ENCODE measurements at places on chromosomes 2 and 18.

DNA sequence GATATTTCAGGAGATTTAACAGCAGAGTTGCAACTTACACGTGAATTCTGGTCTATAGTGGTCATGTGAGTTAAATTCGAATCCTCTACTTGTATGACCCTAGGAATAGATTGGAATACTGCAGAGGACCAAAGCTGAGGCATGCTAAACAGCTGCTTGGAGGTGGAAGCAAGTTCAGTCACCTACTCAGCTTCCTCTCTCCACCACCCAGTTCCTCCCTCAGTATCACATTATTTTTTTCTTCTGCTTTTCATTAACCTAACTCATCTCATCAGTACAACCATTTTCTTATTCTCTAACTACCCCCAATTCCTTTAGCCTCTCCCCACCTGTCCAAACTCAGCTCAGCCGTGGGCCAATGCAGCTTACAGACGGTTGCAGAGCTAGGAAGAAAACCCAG, 385.5 kb downstream of the SETBP1 start:
- DNase-seq = no peak

DNA sequence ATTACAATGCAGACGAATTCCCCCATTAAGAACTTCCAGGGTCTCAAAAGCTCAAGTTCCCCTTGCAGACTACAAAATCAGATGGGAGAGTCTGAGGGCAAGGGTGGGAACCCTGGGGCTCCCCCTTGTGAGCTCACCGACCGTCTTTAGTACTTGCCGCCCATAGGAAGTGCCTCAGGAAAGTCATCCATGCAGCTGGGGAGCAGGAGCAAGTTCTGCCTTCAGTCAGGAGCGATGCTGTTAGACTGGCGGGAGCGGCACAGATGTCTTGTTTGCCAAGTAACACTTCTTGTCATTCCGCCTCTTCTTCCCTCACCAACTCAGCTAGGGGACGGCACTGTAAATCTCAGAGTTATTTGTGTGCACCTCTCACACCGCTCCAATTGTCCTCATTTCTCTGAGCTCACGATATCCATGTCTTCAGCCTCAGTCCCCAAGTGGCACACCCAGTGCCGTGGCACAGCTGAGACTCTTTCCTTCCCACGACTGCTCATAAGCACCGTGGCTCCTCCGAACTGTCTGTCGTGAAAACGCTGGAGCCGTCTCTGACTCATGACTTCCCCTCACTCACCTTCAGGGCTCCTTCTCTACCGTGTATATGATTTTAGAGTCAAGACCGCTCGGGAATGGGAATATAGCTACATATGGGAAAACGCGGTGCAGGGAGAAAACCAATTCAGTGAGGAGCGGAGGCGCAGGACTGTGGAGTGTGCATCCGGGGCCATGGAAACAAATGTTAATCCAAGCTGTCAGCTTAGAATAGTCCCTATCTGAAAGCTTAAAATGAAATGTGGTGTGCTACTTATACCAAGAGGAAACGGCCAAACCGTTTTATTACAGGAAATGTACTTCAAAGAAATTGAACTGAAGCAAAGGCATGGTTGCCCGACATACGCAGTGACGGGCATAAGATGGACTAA, 34.0 kb downstream of the UXS1 start:
- no peak for DNase-seq

DNA sequence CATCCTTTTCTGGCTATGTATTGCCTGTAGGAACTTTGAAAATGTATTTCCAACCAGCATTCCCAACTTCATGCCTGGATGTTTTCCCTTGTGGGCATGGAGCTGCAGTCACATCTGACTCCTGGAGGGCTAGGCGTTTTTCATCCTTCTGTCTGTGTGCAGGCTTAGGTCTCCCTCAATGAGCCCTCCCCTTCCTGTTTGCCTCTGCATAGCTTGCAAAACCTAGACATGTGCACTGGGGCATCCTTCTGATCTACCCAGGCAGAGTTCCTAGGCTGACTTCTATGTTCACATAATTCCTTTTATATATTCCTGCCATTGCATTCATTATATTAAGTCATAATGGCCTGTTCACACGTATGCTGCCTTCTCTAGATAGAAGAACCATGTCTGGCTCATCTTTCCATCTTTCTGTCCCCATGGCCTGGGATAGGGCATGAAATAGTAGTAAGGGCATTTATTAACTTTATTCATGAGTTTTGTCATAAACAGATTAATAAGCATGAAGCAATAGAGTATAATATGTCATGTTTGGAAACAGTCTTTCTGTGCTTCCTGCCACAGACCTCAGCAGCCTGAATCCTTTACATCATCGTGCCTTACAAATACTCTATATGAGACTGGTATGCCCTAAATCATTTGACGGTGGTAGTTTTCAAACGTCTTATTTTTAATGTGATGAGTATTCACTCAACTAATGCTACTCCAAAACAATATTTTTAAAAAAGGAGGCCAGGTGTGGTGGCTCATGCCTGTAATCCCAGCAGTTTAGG, 195.6 kb downstream of the TGIF1 start:
- no peak for DNase-seq

DNA sequence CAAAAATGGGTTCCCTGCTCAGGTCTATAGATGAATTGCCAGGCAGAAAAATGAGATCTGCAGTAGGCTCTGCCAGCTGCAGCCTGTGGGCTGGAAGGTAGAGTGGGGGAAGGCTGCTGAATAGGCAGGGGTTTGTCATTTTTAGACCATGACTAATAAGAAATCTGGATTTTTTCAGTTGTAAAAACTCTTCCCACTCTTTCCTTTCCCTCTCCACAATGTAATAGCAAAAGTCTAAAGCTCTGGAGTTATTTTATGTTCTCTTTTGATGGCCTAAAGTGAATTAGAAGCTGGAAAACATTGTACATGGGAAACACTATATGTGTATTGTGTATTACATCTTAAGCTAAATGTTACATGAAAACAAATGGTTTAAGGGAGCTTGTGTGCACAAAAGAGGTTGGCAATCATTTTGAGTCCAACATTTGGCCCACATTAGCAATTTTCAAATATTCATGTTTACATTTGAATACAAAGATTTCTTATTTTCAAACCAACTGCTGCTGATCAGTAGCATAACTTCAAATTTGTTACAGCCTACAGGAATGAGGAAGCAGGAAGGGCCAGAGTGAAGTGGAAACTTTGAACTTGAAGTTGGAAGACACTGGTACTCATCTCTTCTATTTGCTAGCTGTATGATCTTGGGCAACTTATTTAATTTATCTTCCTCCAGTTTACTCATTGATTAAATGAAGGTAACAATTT, 407.1 kb downstream of the SLC4A3 start:
- DNase-seq = no peak

- peak; percentile 86 for DNase-seq
Measured at GRCh38 chr18:59917422-59917821, 17.6 kb downstream of the PMAIP1 start.

DNA sequence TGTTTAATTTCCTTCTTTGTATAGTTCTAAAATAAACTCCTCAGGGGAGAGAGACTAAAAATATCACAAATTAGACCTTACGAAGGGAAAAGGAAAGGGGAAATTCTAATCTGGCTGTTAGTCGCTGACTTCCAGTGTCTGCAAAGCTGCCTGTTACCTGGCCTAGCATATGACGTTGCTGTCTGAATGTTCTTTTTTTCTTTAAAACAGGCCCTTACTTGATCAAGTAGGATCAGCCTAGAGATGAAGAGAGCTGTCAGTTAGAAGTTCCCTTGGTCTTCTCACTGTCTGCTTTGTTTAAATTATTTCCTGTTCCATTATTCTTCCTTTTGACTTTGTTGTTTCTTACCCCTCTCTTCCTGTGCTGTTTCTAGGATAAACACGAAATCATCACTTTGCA, 11.2 kb downstream of the NCK2 start:
- DNase-seq = no peak

DNA sequence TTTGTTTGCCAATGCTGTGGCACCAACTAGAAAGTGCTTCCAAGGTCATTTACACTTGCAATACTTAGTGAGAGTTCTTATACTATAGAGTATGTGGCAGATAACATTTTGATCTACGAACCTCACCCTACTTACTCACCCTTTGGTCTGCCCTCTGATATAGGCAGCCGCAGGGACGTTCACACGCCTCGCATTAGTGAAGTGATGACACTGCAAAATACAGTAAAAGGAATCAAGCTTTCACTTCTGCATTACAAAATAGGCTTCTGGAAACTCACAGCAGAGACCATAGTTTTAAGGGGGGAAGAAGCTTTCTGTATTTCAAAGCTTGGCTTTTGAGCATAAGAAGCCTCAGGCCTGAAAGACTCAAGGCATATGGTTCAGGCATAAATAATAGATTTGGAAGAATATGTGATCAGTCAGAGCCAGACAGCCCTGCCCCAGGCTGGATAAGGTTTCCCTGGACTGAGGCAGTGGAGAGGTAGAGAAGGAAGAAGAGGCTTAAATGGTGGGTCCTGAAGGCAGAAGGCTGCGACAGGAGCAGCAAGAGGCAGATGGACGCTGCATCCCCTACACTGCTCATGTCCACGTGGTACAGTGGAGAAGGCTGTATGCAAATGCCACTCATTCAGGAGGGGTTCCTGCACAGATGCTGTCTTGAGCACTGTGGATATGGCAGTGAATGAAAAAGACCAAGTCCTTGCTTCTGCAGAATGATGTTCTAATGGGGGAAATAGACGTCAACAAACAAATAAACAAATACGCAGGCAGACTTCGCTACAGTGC, 63.1 kb downstream of the FECH start:
- DNase-seq = peak; percentile 64

- no peak for DNase-seq
Measured at GRCh38 chr2:181788897-181789555, 102.5 kb upstream of the ITPRID2 start.

GRCh38 chr2:186806591-186806990, 42.4 kb downstream of the ZSWIM2 start:
- DNase-seq = no peak

- no peak for DNase-seq
Measured at GRCh38 chr2:6916224-6916623, 988 bp upstream of the RNF144A start.

DNA sequence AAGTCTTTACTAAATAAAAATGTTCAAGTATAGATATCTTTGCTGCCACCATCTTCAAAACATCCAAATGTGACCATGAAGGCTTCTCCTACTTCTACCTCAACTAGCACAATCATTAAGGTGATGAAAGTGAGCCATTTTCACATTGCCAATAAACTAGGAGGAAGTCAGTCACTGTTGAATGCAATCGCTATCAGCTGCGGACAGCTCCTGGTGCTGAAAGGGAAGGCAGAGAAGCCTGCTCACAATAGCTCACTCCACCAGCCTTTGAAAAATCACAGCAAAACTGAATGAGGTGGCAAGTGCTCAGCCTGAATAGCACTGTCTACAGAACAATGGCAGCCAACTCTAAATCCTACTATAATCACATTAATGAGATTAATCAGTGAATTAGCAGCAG, 2.2 kb downstream of the MYT1L start:
- peak; percentile 4 for DNase-seq

GRCh38 chr2:62410015-62410453, 96.0 kb downstream of the TMEM17 start:
- DNase-seq = peak; percentile 43

DNA sequence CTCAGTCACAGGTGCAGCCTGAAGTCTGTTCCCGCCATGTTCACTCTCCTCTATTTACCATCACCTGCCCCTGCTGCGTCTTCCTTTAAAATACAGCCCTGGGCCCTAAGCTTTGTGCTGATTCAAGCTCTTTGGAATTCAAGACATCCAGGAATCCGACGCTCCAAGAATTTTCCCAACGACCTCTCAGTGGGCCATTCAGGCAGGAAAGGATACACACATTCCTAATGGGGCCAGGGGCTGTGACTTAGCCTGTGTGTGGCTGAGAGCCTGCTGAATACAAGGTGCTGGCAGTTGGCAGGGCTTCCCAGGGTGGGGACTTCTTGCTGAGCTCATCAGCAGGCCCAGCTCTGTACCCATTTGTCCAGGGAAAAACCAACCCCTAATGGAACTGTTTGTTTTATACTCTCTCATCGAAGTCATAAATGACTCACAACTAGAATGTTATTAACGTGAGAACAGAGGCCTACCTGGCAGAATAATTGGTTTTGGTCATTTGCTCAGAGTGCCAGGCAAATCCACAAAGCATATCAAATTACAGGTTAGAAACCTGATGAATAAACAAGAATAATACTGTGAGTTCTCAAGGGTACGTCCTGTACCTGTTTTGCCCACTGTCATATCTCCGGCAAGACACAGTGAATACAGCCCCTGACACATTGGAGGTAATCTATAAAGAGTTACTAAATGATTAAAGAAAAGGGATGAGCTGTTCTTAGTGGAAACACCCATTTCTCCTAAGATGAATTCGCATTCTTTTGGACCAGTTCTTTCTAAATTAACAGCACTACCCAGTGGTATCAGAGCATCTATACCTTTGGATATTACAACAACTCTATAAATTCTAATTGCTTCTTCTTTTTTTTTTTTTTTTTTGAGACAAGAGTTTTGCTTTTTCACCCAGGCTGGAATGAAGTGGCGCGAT, 12.6 kb upstream of the KCMF1 start:
- DNase-seq = no peak
